Vagina (tissue), 2 donors: ENCODE measurements at places on chromosomes 1 and 21. TPM values are rescaled to one million over a fixed set of nuclear protein-coding genes. Genes with fewer than 3 reads are reported as not detected.

The SPSB1 gene
- total RNA-seq: 40.0 TPM

The ZBED6 gene
- total RNA-seq: 19.9 TPM

The TM2D1 gene
- total RNA-seq: 48.6 TPM

DNA sequence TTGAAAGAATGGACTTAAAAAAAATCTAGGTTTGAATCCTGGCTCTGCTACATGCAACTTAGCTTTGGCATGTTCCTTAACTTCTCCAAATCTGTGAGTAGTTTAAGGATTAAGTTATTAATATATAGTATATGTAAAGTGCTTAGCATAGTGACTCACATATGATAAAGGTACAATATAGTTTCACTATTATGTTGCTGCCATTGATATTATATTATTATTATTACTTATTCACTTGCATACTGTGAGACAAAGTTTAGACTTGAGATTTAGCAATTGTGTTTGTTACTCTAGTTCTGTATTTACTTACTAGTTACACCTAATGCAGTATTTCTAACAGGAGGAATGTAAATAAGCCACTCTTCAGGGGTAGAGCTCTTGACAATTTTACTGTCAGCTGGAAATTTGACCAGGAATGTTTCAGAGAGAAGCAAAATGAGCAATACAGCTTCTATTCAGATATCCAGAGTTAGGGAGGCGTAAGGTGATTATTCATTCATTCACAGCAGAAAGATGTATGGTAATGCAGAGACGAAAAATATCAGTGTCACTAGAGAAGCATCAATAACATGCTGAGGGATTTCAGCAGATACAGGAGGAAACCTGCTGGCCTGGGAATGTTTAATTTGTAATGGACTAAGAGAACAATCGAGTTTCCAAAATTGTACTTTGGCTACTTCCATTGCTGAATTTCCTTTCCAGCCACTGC, 25.5 kb downstream of the RGS7 start:
- H3K4me3 ChIP-seq: no peak overlapping the region
- H3K4me1 ChIP-seq: no peaks in the 10 kb centered on the region
- H3K27me3 ChIP-seq: no peaks in the 10 kb centered on the region
- H3K36me3 ChIP-seq: no peaks in the 10 kb centered on the region
- no peak for DNase-seq

DNA sequence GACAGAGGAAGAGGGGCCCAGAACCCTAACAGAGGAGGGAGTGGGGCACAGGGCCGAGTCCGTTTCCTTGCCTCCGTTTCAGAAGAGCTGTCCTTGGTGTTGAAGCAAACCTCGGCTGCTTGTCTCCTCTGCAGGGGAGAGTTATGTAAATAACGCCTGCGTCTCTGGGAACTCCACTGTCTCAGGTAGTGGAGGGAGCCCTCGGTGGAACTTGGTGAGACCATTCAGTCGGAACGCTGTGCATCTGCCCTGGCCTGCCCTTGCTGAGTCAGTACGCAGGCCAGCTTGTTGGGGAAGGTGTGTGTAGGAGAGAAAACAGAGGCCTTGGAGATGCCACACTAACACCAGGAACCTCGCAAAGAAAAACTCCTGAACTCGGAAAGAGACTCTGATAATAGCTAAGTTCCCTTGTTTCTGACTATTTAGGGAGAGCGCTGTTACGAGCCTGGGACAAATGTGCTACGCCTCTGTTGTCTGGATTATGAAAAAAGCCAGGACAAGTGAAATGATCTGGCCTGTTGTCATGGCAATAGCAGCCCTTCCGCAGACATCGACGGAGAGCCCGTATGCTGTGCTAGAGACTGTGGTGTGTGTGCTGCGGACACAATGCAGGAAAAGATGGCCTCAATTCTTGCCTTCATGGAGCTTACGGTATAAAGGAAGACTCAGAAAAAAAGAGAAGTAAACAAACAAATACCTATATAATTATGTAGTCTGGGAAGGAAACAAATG, 94.6 kb upstream of the AKT3 start:
- no peaks in the 10 kb centered on the region for H3K4me1 ChIP-seq
- no peak overlapping the region for H3K4me3 ChIP-seq
- H3K27me3 ChIP-seq: no peaks in the 10 kb centered on the region
- H3K27ac ChIP-seq: no peak overlapping the region
- H3K36me3 ChIP-seq: no peaks in the 10 kb centered on the region

- DNase-seq: no peak
- H3K27ac ChIP-seq: no peak overlapping the region
- H3K4me1 ChIP-seq: no peaks in the 10 kb centered on the region
- H3K27me3 ChIP-seq: no peaks in the 10 kb centered on the region
Measured at GRCh38 chr1:47738560-47739182, 258.5 kb downstream of the TRABD2B start.
